ENCODE measurements at places on chromosomes 2 and 18. TPM values are rescaled to one million over a fixed set of nuclear protein-coding genes. Genes with fewer than 3 reads are reported as not detected.

The DSC2 gene
- 226 TPM for total RNA-seq

The RBKS gene
- 1.7 TPM for total RNA-seq

The BCL2 gene
- 1.8 TPM for total RNA-seq

The B3GNT7 gene
- total RNA-seq = 1.3 TPM
